Right ventricle myocardium inferior (tissue), 1 donor: ENCODE measurements at places on chromosomes 7 and 10. TPM values are rescaled to one million over a fixed set of nuclear protein-coding genes. Genes with fewer than 3 reads are reported as not detected.

The KCNH2 gene
- total RNA-seq, result 97.3 TPM

The SPDYE5 gene
- not detected for total RNA-seq

The TAS2R5 gene
- total RNA-seq, result 0.27 TPM

The MYPN gene
- 112 TPM for total RNA-seq

The RNF133 gene
- 0.38 TPM for total RNA-seq

The ASIC3 gene
- 5.5 TPM for total RNA-seq

The IFIT3 gene
- 7.0 TPM for total RNA-seq
